T-helper 2 cell (primary cell): ENCODE measurements at places on chromosomes 16 and 17.

- no peak for DNase-seq
Observed at GRCh38 chr17:13272296-13272695, 254.5 kb upstream of the ELAC2 start.

- no peak for DNase-seq
Observed at GRCh38 chr17:45334231-45334630, 17.4 kb upstream of the MAP3K14 start.

- DNase-seq, result no peak
Observed at GRCh38 chr17:69962436-69962995, 112.5 kb upstream of the KCNJ16 start.

DNA sequence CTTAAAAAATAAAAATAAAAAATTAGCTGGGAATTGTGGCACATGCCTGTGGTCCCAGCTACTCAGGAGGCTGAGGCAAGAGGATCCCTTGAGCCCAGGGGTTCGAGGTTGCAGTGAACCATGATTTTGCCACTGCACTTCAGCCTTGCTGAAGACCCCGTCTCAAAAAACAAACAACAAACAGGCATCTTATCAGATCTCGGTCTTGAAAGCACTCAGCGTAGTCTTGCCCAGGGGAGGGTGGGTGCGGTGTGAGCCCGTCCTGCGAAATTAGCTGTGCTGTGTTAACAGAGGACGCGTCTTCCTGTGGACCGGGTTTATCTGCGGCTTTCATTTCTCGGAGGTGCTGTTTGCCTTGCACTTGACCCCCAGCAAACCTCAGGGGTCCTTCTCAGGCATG, 5.4 kb downstream of the GAA start:
- no peak for DNase-seq

- no peak for DNase-seq
Observed at GRCh38 chr17:58809564-58809936, 53.9 kb downstream of the PPM1E start.

GRCh38 chr16:14455573-14455972, 174.5 kb downstream of the PARN start:
- no peak for DNase-seq

- DNase-seq, result no peak
Observed at GRCh38 chr16:20203272-20203671, 124.0 kb downstream of the GP2 start.

DNA sequence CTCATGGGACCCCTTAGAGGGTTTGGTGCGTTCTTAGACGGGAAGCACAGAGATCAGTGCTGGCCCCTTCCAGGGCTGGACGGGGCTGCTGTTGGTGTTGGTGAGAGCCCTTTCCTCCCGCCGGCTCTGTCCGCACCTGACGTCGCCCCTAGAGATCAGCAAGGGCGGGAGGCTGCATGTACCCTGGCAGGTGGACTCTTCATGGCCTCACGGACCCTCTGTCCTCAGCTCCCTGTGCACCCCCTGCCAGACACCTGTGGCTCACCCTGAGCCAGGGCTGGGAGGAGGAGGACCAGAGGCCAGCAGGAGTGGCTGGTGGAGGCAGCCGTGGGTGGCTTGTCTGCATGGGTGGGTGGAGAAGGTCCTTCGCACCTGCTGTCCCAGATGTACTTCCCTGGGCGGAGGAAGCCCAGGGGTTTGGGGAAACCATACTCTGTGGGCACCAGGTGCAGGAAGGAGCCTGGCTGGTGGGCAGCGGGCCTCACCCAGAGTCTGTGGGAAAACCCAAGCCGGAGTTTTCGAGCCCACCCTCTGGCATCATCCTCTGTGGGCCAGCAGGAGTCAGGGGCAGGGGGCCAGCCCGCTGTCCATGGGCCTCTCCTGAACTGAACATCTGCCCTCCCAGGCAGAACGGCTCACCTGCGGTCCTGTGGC, 348.6 kb downstream of the SEC14L1 start:
- DNase-seq, result no peak

DNA sequence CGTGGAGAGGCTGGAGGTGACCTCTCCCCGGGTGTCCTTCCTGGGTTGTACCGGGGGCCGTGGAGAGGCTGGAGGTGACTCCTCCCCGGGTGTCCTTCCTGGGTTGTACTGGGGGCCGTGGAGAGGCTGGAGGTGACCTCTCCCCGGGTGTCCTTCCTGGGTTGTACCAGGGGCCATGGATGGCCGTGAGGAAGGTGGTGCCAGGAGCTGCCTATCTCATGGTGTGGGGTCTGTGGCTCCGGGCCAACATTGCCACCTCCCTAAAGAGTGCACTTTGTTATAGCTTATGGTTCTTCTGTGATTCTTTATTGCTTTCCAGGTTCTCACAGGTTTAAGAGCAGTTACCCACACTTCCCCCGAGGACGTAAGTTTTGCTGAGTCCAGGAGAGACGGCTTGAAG, 86.3 kb upstream of the ZNF750 start:
- no peak for DNase-seq

DNA sequence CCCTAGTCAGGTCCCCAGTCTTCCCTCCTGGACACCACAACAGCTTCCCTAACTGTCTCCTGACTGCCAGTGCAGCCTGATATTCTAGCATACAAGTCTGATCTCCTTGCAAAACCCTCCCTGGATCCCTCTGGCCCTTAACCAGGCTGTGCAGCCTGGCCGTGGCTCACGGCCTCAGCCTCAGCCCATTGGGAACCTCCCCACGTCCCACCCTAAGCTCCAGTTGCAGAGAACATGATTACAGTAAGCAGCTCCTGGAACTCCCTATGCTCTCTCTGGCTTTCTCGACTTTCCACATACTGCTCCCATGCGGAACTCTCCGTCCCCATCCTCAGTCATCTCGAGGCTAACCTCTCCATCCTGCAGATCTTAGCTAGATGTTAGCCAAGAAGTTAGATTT, 13.0 kb downstream of the ALOX12B start:
- DNase-seq, result no peak

DNA sequence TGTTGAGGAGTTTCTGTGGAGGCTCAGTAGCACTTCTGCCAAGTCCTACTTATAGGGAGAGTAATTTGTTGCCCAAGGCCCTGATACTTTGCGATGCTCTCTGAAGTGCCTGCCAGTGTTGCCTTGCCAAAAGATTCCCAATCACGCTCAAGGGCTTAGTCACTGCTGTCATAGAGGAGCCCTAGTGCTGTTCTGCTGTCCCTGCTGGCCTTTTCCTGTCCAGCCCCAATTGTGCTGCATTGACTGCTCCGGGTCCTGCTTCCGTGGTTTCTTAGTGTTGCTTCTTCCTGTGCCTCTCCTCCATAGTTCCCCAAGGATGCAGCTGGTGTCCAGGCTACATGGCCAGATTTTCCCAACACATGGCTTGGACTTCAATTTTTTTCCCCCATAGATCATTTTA, 13.9 kb downstream of the NUP93 start:
- DNase-seq, result no peak

GRCh38 chr16:86010680-86011141, 111.7 kb downstream of the IRF8 start:
- no peak for DNase-seq

- DNase-seq, result no peak
Observed at GRCh38 chr17:54983260-54983659, 14.7 kb downstream of the STXBP4 start.

DNA sequence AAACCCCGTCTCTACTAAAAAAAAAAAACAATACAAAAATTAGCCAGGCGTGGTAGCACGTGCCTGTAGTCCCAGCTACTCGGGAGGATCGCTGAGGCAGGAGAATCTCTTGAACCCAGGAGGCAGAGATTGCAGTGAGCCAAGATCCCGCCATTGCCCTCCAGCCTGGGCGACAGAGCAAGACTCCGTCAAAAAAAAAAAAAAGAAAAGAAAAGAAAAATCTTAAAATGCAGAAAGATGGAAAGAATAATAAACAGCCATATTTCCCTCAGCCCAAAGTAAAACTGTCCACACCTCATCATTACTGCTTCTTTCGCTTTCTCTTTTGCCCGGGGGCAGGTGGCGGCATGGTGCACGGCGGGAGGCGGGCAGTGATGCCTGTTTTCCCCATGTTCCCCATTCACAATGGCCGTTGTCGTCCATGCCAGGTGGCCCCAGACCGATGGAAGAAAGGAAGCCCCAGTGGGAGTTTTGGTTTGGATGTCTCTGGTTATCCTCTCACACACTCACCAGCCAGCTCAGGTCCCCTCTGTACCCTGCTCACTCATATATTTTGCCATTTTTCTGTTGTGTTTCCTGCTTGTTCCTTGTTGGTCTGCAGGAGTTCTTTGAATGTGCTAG, 37.0 kb upstream of the PEMT start:
- DNase-seq, result peak; percentile 18

DNA sequence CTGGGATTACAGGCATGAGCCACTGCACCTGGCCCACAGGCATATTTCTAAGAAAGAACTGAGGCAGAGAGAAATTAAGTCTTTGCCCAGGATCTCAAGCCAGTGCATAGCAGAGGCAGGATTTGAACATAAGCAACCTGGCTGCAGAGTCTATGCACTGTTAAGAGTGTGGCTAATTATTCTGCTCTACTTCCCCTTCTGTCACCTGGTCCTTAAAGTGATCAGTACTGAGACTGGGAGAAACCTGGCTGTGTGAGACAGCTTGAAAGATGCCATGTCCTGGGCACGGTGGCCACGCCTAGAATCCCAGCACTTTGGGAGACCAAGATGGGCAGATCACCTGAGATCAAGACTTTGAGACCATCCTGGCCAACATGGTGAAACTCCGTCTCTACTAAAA, 58.1 kb downstream of the IQCK start:
- no peak for DNase-seq

GRCh38 chr17:12693640-12694039, 27.9 kb downstream of the MYOCD start:
- DNase-seq, result no peak

GRCh38 chr16:2422123-2422867, 7.0 kb upstream of the CCNF start:
- no peak for DNase-seq

- no peak for DNase-seq
Observed at GRCh38 chr16:12901204-12901596, 198 bp upstream of the SHISA9 start.

DNA sequence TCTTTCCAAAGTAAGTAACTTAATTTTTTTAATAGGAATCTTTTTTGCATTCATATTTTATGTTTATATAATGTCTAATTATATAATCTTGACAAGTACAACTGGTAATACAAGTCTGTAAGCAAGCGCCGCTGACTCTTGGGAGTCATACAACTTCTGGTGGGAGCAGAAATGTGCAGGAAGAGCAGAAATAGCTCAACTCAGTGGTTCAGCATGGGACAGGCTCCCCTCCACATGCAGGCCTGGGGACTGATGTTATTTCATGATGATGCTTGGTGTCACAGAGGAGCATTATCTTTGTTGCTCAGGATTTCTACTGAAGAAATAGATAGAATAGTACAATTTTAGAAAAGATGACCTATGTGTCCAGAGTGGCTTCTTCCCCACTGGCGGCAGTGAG, 10.7 kb downstream of the UQCRC2 start:
- DNase-seq, result no peak

- DNase-seq, result no peak
Observed at GRCh38 chr16:20221208-20221607, 106.1 kb downstream of the GP2 start.

DNA sequence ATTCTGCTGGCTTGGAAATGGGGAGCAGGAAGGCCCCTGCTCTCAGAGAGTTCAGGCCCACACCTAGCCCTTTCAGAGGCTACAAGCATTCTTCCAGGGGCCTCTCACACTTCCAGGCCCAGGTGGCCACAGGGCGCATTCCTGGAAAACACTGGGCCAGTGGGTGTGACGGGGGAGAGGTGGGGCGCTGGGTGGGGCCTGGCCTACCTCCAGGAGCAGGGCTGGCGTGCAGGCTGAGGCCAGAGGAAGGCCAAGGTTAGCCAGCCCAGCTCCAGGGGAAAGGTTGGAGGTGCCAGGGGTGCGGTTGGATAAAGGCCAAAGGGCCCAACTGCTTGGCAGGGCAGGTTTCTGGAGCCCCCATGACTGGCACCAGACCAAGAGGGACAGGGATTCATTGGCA, 198.2 kb downstream of the MAF start:
- DNase-seq, result no peak

- DNase-seq, result peak; percentile 63
Observed at GRCh38 chr17:55295411-55296170, 30.8 kb downstream of the HLF start.

DNA sequence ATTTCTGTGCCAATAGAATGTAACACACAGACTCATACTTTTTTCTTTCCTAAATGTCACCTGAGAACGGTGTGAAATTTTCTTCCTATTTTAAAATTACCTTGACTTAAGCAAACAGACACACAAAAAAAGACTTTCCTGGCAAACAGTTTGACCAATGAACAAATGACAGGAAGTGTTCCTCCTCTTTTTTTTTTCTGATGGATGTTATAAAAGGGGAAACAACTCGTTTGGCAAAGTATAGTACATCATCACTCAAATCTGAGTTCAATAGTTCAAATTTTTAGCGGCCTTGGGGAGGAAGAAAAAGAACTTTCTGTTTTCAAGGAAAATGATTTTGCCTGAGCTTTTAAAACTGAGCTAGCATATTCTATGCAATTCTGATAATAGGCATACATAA, 19.8 kb downstream of the HS3ST3A1 start:
- no peak for DNase-seq

DNA sequence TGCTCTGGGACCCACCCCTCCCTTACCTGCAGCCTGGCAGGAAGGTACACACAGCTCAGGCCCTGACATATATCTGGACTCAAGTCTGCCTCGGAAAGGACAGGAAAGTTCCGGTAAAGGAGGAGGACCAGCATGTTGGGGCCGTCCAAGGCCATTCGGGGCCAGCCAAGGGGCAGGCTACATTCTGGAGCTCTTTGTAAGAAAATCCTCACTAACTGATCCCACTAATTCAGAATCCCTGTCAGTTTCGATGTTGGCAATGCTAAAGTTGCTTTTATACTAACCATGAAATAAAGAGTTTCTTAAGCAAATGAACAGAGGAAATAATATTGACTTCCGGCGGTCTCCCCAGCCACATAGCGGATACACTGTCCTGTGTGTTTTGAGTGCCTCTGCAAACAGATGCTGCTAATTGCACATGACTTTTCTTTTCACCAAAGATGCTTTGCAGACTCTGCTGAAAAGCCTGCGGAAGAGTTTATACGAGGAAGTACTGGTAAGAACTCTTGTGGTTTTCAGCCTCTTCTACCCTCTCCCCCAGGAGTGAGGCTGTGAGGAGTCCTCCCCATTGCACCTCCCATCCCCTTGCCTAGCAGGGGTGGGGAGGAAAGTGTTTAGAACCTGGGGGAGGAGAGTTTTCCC, 54.8 kb downstream of the PLXDC1 start:
- no peak for DNase-seq

GRCh38 chr17:41801374-41802271, 10.1 kb downstream of the P3H4 start:
- DNase-seq, result peak; percentile 61

DNA sequence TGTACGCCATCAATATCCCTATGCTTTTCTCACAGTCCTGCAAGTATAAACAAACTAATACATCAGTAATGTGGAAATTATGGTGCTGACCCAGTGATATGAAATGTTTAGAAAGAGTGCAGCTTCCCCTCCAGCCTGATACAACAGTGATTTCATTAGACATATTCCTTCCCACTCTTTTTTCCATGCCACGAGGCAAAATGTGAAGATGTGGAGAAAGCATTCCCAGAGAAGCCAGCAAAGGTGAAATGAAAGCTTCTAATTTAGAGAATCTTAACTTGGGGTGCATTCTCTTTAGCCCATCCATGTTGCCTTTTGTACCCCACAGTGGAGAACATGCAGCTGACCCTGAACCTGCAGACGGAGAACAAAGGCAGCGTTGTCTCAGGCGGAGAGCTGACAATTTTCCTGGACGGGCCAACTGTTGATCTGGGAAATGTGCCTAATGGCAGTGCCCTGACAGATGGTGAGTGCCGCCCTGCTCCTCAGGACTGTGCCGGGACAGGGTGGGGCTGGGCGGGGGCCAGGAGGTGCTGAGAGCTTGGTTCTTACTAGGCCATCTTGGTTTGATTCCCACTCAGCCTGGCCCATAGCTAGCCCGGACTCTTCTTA, 77.8 kb downstream of the WWP2 start:
- no peak for DNase-seq

GRCh38 chr16:47644661-47645060, 183.5 kb downstream of the PHKB start:
- no peak for DNase-seq
